Endothelial cell of umbilical vein (primary cell): ENCODE measurements at places on chromosomes 7 and 10. TPM values are rescaled to one million over a fixed set of nuclear protein-coding genes. Genes with fewer than 3 reads are reported as not detected.

Gene LEP
- polyA plus RNA-seq, result not detected in 2 replicates

Gene MARVELD1
- 67.3 and 72.5 TPM in 2 replicates for polyA plus RNA-seq

Gene INHBA
- polyA plus RNA-seq, result 21.4 and 22.9 TPM in 2 replicates

Gene CHRM2
- polyA plus RNA-seq, result not detected in 2 replicates

Gene CDHR3
- 0.46 and 0.57 TPM in 2 replicates for polyA plus RNA-seq

Gene BTBD16
- polyA plus RNA-seq, result 0.04 and 0.06 TPM in 2 replicates

Gene GPR141
- polyA plus RNA-seq, result not detected in 2 replicates

Gene CFAP46
- 0.88 and 0.98 TPM in 2 replicates for polyA plus RNA-seq

Gene PITRM1
- polyA plus RNA-seq, result 73.5 and 83.2 TPM in 2 replicates

Gene SCIN
- polyA plus RNA-seq, result 0.05 and 0.07 TPM in 2 replicates

Gene EPO
- not detected in 2 replicates for polyA plus RNA-seq

Gene CTAGE6
- polyA plus RNA-seq, result not detected in 2 replicates

Gene ERCC6
- polyA plus RNA-seq, result 15.3 and 15.9 TPM in 2 replicates

Gene TSPAN12
- 6.3 and 9.3 TPM in 2 replicates for polyA plus RNA-seq

Gene ENTPD1
- 9.1 and 10.2 TPM in 2 replicates for polyA plus RNA-seq

Gene DRGX
- polyA plus RNA-seq, result not detected in 2 replicates

Gene DLX5
- polyA plus RNA-seq, result not detected in 2 replicates

Gene GIMAP4
- 38.6 and 56.6 TPM in 2 replicates for polyA plus RNA-seq

Gene LRRN3
- polyA plus RNA-seq, result not detected in 2 replicates

Gene AKR1C1
- 1.5 and 1.6 TPM in 2 replicates for polyA plus RNA-seq

Gene BCL7B
- 68.3 and 78.1 TPM in 2 replicates for polyA plus RNA-seq

Gene MMRN2
- polyA plus RNA-seq, result 143 and 154 TPM in 2 replicates

Gene TMEM130
- polyA plus RNA-seq, result not detected in 2 replicates

Gene GNAI1
- polyA plus RNA-seq, result 6.1 and 7.5 TPM in 2 replicates

Gene PODXL
- 86.4 and 97.3 TPM in 2 replicates for polyA plus RNA-seq

Gene SYT15
- polyA plus RNA-seq, result 0.50 and 0.65 TPM in 2 replicates

Gene STAMBPL1
- polyA plus RNA-seq, result 0.70 and 0.84 TPM in 2 replicates

Gene GAD2
- not detected in 2 replicates for polyA plus RNA-seq

Gene IDI2
- not detected in 2 replicates for polyA plus RNA-seq

Gene PLPP4
- 33.0 and 36.4 TPM in 2 replicates for polyA plus RNA-seq

Gene C10orf53
- not detected in 2 replicates for polyA plus RNA-seq

Gene RAMP3
- polyA plus RNA-seq, result not detected in 2 replicates

Gene CFAP58
- 0.03 and 0.07 TPM in 2 replicates for polyA plus RNA-seq

Gene UPK3B
- polyA plus RNA-seq, result 0.19 TPM in 1 of 2 replicates, not detected in the other

Gene GPC2
- polyA plus RNA-seq, result 9.2 and 10.7 TPM in 2 replicates

Gene EVX1
- not detected in 2 replicates for polyA plus RNA-seq

Gene SCRN1
- polyA plus RNA-seq, result 47.3 and 57.0 TPM in 2 replicates

Gene IFIT2
- 0.16 and 0.23 TPM in 2 replicates for polyA plus RNA-seq

Gene SEMA3E
- not detected in 2 replicates for polyA plus RNA-seq

Gene C7orf33
- not detected in 2 replicates for polyA plus RNA-seq

Gene CCL24
- not detected in 2 replicates for polyA plus RNA-seq

Gene ARF5
- polyA plus RNA-seq, result 428 and 508 TPM in 2 replicates

Gene SOSTDC1
- not detected in 2 replicates for polyA plus RNA-seq

Gene DENND2A
- 0.03 TPM in 1 of 2 replicates, not detected in the other for polyA plus RNA-seq

Gene OPN4
- polyA plus RNA-seq, result not detected in 2 replicates

Gene RNF133
- polyA plus RNA-seq, result not detected in 2 replicates

Gene CRHR2
- polyA plus RNA-seq, result not detected in 2 replicates

Gene CD36
- polyA plus RNA-seq, result 0.57 and 0.87 TPM in 2 replicates

Gene DPCD
- polyA plus RNA-seq, result 33.0 and 39.3 TPM in 2 replicates

Gene CYP2C19
- not detected in 2 replicates for polyA plus RNA-seq

Gene TAS2R39
- not detected in 2 replicates for polyA plus RNA-seq

Gene FRMPD2
- polyA plus RNA-seq, result not detected in 2 replicates

Gene MYL10
- not detected in 2 replicates for polyA plus RNA-seq

Gene ABCA13
- 0.01 and 0.05 TPM in 2 replicates for polyA plus RNA-seq

Gene TYW1B
- polyA plus RNA-seq, result 0.57 and 0.69 TPM in 2 replicates

Gene ACTL6B
- not detected in 2 replicates for polyA plus RNA-seq

Gene GIMAP7
- polyA plus RNA-seq, result 37.9 and 43.4 TPM in 2 replicates
